ENCODE measurements at places on chromosomes 2 and 18. TPM values are rescaled to one million over a fixed set of nuclear protein-coding genes. Genes with fewer than 3 reads are reported as not detected.

The LGALSL gene
- 133 TPM for total RNA-seq

The RBM43 gene
- total RNA-seq = 5.1 TPM

The ANKAR gene
- total RNA-seq = 0.95 TPM

GRCh38 chr18:11027862-11028261, 121.5 kb downstream of the PIEZO2 start:
- no peak for DNase-seq

DNA sequence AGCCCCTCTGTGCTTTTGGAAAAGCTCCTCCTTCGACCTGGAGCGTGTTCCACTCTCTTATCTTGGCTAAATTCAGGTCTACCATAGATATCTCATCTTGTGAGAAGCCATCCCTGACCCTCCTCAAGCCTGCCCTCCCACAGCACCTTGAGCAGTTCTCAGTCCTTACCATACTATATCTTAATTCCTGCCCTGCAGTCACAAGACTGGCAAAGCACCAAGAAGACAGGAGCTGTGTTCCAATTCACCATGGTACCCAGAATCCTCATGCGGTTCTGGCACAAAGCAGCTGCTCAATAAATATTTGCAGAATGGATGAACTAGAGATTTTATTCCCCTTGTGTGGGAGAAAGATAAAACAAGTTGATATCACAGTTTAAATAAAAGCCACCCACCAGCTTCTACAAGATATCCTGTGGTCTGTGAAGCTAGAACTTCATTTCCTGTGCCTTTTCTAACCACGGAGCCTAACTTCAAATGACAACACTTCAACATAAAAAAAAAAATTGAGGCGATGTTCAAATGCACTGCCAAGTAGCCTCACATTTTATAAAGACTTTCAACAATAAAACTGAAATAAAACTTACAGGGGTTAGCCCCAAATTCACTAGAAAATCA, 19.5 kb downstream of the MARCHF4 start:
- DNase-seq = no peak

DNA sequence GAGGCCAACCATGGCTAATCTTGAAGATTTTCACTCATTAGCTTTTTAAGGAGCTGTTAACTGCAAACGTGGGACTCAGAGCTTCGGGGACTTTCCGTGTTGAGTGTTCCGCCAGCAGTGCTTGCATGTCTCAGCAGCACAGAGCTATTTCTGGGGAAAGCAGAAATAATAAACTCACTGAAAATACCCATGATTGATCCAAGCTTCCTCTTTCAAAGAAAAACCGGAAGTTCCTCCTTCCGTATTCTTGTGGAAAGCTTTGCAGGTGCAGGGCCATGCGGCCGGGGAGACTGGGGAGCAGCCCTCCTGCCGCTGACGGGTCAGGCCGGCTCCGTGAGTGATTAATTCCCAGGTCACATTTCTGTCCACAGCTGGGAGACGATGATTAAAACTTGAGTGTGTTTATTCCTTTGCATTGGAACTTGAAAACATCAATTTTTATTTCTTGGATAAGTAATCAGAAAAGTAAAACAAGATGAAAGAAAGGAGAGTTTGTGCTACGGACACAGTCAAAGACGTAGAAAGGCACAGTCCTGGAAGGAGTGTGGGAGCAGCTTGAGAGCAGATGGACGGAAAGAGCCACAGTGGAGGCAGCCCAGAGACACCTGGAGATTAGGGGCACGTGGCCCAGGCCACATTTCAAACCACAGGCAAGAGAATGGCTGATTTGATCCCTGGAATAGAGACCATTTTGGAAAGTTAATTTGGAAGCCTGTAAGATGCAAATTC, 54.2 kb upstream of the CTDP1 start:
- no peak for DNase-seq

DNA sequence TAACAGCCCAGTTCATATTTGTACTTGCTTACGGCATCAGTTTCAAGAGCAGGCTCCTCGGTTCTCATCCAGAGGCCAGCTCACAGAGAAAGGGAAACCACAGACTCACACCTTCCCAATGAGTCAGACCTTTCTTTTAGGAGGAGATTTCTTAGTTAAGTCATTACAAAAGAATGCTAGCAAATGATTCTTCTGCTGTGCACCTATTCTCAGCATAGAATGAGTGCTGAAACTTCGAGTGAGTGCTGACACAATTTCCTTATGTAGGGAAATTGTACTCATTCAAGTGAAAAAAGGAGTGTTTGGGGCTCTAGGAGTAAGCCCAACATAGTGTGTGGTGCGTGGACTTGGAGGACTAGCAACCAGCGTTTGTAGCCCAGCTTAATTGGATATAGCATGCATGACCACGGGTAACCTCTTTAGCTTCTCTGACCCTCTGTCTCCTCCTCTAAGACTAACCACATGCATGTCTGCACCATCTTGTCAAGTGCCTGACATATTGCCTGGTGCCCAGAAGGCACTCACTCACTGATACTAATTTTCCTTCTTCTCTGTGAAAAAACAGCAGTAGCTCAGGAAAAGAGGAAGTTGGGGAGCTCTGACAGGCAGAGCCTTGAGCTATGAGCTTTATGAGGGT, 87.0 kb downstream of the ALPK2 start:
- no peak for DNase-seq

DNA sequence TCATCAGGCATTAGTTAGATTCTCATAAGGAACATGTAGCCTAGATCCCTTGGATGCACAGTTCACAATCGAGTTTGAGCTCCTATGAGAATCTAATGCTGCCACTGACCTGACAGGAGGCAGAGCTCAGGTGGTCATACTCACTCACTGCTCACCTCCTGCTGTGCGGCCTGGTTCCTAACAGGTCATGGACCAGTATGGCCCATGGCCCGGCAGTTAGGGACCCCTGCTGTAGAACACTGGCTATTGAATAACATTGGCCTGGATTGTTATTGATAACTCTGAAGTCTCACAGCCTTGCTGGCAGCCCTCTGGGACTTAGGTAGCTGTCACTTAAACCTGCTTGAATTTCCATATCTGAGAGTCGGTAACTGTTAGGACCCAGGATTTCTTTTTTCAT, 114.5 kb upstream of the ALPP start:
- no peak for DNase-seq

- no peak for DNase-seq
Observed at GRCh38 chr2:148039783-148040182, 18.9 kb downstream of the MBD5 start.

DNA sequence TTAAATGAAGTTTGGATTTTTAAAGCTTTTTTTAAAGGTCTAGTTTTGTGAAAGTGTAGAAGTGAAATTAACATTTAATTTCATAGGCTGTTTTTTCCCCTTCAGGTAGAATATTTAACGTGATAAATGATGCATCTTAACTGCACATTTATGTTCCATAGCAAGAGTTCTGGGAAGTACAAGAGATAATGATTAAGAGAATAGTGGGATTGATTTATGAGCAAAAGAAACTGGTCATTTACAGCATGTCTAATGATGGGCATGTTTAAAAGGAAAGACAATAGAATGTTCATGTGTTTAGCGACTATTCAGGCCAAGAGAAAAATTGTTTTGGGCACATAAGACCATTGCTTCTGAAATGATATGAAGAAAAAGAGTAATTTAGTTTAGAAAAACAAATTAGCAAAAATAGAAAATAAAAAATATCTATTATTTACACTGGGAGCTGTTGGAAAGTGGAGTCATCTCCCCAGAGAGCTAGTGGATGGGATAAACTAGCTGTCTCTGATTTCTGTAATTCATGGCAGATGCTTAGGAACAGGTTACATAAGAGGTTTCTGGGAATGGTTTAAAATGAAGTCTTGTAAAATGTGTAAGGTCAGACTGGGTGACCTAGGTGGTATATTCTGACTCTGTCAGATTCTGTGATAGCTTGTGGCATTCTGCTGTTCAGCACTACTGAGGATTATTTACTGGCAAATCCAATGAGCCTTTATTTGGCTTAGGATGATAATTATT, 60.7 kb downstream of the WDR7 start:
- DNase-seq = no peak

Measured in suprapubic skin (tissue), 4 donors.